ENCODE measurements at places on chromosomes 7 and 10.
A peak's percentile ranks its signal among the peaks of the same experiment; 100 is the strongest.

GRCh38 chr7:157622000-157622399, 285.2 kb downstream of the DNAJB6 start:
- H3K4me1 ChIP-seq, result no peaks in the 10 kb centered on the region
- H3K36me3 ChIP-seq, result no peaks in the 10 kb centered on the region
- H3K27me3 ChIP-seq, result no peaks in the 10 kb centered on the region
- H3K27ac ChIP-seq, result no peak overlapping the region

GRCh38 chr7:112254156-112254555, 47.7 kb downstream of the ZNF277 start:
- peaks cover 2% of the 10 kb centered on the region for H3K4me1 ChIP-seq
- H3K36me3 ChIP-seq, result no peaks in the 10 kb centered on the region
- no peak overlapping the region for H3K27ac ChIP-seq
- no peak for DNase-seq
- no peak overlapping the region for H3K4me3 ChIP-seq

DNA sequence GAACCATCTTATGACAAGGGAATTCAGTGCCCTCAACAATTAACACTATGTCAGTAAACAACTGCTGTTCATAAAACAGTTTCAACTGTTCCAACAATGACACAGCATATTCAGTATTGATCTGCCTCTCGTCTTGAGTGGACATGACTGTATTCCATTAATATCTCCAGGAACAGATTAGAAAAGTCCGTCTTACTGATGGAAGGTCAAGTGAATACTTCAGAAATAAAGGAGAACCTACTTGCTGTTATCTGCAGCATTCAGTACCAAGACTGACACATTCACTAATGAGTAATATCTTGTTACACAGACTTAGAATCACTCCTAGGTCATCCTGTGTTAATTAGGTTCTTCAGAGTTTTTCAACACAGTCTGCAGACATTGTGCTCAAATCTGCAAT, 12.1 kb downstream of the KBTBD2 start:
- no peak overlapping the region for H3K27ac ChIP-seq
- H3K4me3 ChIP-seq, result no peak overlapping the region
- H3K27me3 ChIP-seq, result no peaks in the 10 kb centered on the region
- no peak for DNase-seq

DNA sequence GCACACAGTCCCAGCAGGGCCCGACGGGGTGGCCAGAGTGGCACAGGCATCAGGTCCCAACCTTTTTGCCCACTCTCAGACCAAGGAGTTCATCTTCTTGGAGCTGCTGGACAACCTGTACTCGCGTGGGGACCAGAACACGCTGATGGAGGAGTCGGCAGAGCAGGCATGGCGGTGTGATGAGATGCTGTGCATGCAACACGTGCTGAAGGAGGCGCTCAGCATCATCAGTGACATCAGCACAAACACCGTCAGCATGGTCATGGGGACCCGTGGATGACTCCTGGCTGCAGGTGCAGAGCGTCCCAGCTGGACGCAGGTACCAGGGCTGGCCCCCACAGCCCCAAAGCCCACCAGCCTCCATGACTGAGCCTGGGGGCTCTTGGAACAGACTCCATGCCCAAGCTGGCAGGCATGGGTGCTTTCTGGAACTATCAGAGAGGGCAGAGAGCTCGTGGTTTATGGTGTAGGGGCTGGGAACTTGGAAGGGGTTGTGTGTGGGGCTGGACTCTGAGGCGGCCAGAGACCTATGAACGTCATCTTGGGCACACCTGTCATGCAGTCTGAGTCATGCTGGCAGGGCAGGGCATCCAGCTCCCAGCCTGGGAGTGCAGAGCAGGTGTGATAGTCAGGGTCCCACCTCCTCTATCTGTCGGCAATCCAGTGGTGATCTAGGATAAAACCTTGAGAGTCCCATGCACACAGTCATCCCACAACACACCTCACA, 8.2 kb upstream of the MTPAP start:
- H3K27ac ChIP-seq, result no peak overlapping the region
- H3K36me3 ChIP-seq, result no peaks in the 10 kb centered on the region
- no peaks in the 10 kb centered on the region for H3K4me1 ChIP-seq
- H3K4me3 ChIP-seq, result no peak overlapping the region
- DNase-seq, result no peak

DNA sequence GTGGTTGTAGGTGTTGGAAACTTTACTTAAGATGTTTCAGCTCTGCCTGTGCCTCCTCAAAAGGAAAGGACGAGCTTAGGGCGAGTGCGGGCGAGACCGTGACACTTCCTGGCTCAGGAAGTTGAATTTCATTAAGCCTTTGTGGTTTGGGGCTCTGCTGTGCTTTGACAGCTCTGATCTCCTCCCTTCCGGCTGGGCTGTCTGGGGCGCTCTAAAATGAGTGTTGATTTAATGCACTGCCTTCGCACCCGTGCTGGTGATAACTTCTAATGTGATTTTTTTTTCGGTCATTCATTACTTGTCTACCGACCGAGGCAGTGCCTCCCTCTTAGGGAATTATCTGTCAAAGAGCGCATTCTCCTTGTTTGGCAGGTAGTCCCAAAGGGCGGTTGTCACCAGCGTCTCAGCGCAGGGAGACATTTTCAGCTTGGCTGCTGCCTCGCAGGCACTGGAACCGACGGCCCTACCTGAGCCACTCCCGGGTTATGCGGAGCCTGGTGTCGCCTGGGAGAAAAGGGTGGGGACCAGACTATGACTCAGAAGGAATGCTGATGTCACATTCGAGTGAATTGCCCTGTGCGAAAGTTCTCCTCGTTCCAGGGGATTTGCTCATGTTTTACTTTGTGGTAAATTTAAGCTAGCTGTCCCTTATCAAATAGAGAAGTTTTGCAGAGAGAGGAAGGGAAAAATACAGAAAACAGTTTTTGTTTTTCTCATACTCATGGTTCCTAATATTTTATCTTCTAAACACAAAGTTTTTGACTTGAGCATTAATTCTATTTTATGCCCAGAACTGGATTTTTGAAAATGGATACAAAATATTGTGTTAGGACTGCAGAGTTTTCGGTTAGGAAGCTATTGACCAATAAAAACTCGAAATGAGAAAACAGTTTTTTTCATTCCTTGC, 920 bp downstream of the TES start:
- H3K4me3 ChIP-seq, result peak overlapping the region; percentile 93
- H3K4me1 ChIP-seq, result peaks cover 3% of the 10 kb centered on the region
- DNase-seq, result peak; percentile 61
- no peaks in the 10 kb centered on the region for H3K36me3 ChIP-seq
- peaks cover 4% of the 10 kb centered on the region for H3K27me3 ChIP-seq
- H3K27ac ChIP-seq, result no peak overlapping the region

DNA sequence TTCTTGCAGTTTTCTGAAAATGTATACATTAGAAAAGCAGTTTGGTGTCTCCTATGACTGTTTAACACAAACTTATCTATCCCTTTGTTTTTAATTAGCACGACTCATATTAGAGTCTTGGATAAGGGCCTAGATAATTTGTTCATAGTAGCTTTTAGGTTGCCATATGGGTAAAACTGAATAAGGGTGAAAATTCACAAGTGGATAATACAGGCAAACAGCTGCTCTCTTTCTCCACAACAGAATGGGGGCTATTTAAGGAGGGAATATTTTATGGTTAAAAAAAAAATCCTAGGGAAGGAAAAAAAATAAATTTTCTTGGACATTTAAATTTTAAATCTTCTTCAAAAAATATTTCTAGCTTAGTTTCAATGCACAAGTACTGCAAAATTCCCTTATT, 1416.1 kb downstream of the GATA3 start:
- no peaks in the 10 kb centered on the region for H3K4me1 ChIP-seq
- no peak overlapping the region for H3K27ac ChIP-seq
- H3K4me3 ChIP-seq, result no peak overlapping the region
- H3K27me3 ChIP-seq, result peaks cover 1% of the 10 kb centered on the region

DNA sequence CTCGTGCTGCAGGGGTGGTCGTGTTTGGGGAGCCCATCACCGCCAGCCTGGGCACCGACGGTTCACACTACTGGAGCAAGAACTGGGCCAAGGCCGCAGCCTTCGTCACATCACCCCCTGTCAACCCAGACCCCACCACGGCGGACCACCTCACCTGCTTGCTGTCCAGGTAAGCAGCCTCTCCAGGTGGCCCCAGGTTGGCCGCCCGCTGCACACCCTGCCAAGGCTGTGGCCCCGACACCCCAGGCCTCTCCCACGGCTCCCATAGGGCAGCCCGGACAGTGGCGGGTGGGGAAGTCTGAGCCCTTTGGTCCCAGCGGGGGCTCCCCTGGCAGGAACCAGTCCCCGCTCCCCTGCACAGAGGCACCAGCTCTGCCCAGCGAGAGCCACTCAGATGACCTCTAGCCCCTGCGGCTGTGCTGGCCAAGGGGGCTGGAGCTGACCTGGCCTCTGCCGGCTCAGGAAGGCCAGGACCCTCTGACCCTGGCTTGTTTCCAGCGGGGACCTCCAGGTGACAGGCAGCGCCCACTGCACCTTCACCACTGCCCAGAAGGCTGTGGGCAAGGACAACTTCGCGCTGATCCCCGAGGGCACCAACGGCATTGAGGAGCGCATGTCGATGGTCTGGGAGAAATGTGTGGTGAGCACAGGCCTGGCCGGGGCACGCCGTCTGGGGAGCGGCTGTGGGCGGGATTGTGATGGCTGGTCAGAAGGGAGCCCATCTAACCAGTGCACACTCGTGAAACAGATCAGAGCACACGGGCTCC, 13.8 kb downstream of the DPYSL4 start:
- no peaks in the 10 kb centered on the region for H3K4me1 ChIP-seq
- no peaks in the 10 kb centered on the region for H3K27me3 ChIP-seq
- no peak overlapping the region for H3K4me3 ChIP-seq
- H3K27ac ChIP-seq, result no peak overlapping the region
- no peak for DNase-seq

- H3K27me3 ChIP-seq, result no peaks in the 10 kb centered on the region
- H3K4me1 ChIP-seq, result no peaks in the 10 kb centered on the region
- no peaks in the 10 kb centered on the region for H3K36me3 ChIP-seq
- peak; percentile 33 for DNase-seq
- peak within 1 kb of the TSS; percentile 85 for H3K27ac ChIP-seq
Observed at GRCh38 chr10:88582806-88583583, at the start of gene RNLS. Gene RNLS, minus strand, starts transcription at chr10:88583318.

DNA sequence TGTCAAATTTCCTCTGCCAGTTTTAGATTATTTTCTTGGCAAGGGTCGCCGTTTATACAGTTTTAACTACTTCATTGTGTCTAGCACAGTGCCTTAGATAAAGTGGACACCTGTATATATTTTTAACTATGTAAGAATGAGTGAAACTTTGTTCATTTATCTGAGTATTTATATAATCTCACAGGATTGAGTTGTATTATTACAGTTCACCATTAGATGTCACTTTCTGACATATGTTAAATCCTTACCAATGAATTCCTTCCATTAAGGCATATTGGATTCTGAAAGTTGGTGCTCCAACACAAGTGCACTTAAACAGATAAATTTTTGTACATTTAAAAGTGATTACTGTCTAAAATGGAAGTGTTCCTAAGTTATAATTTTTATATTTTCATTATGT, 43.0 kb downstream of the ZMYND11 start:
- no peak overlapping the region for H3K4me3 ChIP-seq
- H3K4me1 ChIP-seq, result no peaks in the 10 kb centered on the region
- DNase-seq, result no peak
- H3K36me3 ChIP-seq, result no peaks in the 10 kb centered on the region
- H3K27me3 ChIP-seq, result no peaks in the 10 kb centered on the region
- no peak overlapping the region for H3K27ac ChIP-seq

- no peaks in the 10 kb centered on the region for H3K4me1 ChIP-seq
- no peak overlapping the region for H3K4me3 ChIP-seq
- DNase-seq, result no peak
Observed at GRCh38 chr7:43914795-43915194, 8.4 kb upstream of the URGCP start.

DNA sequence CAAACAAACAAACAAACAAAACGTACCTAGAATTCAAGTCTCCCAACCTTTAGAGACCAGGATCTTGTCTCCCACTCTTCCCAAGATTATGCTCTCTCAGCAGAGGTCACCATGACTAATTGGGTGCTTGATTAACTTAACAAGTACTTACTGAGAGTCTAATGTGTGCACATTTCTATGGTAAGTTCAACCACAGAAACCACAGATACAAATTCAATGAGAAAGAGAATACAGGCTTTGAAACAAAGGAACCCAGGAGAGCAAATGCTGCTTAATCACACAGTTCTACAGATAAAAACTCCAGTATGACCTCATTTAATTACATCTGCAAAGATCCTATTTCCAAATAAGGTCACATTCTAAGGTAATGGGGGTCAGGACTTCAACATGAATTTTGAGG, 142.8 kb downstream of the DNAJC1 start:
- H3K27me3 ChIP-seq, result no peaks in the 10 kb centered on the region
- DNase-seq, result no peak
- no peaks in the 10 kb centered on the region for H3K4me1 ChIP-seq
- no peaks in the 10 kb centered on the region for H3K36me3 ChIP-seq
- H3K4me3 ChIP-seq, result no peak overlapping the region
